ENCODE measurements at places on chromosomes 2 and 18.

- no peak for DNase-seq
Measured at GRCh38 chr2:197273485-197273884, 37.1 kb downstream of the ANKRD44 start.

GRCh38 chr2:20212871-20213503, 11.9 kb downstream of the SDC1 start:
- no peak for DNase-seq

GRCh38 chr2:19902216-19902740, 495 bp upstream of the TTC32 start:
- peak; percentile 77 for DNase-seq

DNA sequence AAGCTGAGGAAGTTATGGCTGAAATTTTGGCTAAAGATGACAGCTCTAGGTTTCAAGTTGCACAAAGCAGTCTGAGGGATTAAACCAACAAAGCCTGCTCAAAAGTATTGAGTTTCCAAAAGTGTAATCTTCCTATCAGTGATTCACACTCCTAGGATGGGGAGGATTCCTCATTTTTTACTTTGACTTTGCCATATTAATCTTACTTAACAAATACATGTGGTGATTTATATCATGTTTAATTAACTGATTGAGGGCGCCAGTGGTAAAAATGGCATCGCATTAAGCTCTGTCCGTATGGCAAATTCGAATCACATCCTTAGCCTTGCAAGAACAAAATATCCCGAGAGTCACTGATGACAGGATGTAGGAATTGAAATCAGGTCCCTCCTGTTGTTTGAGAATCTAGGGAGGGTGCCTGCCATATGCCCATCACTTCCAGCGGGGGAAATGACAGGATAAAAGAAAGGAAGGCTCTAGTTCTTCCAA, 78.1 kb upstream of the ETAA1 start:
- DNase-seq = no peak

DNA sequence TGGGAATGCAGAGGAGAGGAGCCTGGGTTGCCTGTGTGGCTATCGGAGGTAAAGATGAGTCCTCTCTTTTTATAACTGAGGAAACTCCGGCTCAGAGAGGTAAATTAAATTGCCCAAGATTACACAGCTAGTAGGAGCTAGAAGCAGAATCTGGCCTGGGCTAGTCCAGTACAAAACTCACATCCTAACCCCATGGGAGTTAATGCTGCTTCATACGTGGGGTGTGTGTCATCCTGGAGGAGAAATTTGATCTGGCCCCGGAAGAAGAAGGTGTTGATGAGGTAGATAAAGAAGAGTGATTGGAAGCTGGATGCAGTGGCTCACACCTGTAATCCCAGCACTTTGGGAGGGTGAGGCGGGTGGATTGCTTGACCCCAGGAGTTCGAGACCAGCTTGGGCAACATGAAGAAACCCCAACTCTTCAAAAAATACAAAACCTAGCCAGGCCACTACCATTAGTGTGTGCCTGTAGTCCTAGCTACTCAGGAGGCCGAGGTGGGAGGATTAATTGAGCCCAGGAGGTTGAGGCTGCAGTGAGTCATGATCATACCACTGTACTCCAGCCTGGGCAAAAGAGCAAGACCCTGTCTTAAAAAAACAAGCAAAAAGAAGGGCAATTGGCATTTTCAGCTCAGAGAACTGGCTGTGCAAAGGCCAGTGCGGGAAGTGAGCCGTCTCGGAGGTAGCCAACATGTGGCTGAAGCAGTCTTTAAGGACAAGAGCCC, 33.7 kb downstream of the CTIF start:
- no peak for DNase-seq

DNA sequence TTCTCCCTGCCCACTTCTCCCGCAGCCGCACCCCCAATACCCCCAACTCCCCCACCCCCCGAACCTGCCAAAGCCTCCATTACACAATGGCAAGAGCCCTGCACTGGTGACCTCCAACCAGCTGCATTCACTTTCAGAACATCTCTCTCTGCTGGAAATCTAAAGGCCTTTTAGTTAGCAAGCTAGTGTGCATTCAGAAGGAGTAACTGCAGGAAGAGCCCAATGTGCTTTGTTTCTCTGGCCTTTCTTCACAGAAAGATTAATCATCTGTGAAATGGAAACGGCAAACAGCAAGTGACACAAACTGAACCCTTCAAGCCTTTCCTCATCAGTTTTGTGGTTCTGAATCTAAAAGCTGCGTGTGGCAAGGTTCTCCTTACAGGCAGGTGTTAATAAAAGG, 124.2 kb downstream of the OLA1 start:
- no peak for DNase-seq
